ENCODE measurements at places on chromosomes 2 and 18.
A peak's percentile ranks its signal among the peaks of the same experiment; 100 is the strongest.

DNA sequence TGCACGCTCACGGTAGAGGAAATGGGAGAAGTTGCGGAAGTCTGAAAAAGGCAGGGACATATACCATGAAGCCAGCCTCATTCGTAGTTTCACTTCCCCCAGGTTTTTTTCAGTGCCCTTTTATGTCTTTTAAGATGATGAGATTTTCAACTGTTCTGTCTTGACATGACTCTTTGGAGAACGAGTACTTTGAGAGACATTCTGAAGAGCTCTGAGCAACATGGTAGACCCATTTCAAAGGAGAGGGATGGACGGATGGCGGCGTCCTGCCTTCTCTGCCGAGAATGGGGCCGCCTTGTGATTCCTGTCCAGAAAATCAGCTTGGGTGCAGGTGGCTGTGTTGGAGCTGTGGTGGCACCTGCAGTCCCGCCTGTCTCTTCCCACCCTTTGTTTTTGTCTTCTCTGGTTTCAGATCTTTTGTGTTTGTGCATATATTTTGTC lies 41.7 kb downstream of the SH3BP4 start:
- DNase-seq, result no peak

GRCh38 chr2:219509780-219510511 lies 4.3 kb upstream of the ASIC4 start:
- DNase-seq, result peak; percentile 44

GRCh38 chr2:30201990-30202389 lies 29.3 kb upstream of the LBH start:
- peak; percentile 59 for DNase-seq

- DNase-seq, result no peak
Observed at GRCh38 chr2:191760655-191761262, 82.8 kb downstream of the NABP1 start.

GRCh38 chr2:54624591-54625071 lies 98.8 kb upstream of the EML6 start:
- DNase-seq, result peak; percentile 80
